ENCODE measurements at places on chromosomes 13 and 19. TPM values are rescaled to one million over a fixed set of nuclear protein-coding genes. Genes with fewer than 3 reads are reported as not detected.

Gene GPC6
- total RNA-seq: 0.54 TPM

Gene PPFIA3
- 3.5 TPM for total RNA-seq

Gene DDA1
- 12.4 TPM for total RNA-seq

Gene NCCRP1
- under 0.01 TPM for total RNA-seq

Gene MEF2B
- total RNA-seq: 0.27 TPM

Gene GPX4
- total RNA-seq: 316 TPM

Gene CCNE1
- 4.0 TPM for total RNA-seq

Gene PALM3
- total RNA-seq: not detected
